Neural progenitor cell (in vitro differentiated cells): ENCODE measurements at places on chromosomes 2 and 18.

GRCh38 chr2:160928854-160929301 lies 231.3 kb upstream of the TANK start:
- DNase-seq = no peak

DNA sequence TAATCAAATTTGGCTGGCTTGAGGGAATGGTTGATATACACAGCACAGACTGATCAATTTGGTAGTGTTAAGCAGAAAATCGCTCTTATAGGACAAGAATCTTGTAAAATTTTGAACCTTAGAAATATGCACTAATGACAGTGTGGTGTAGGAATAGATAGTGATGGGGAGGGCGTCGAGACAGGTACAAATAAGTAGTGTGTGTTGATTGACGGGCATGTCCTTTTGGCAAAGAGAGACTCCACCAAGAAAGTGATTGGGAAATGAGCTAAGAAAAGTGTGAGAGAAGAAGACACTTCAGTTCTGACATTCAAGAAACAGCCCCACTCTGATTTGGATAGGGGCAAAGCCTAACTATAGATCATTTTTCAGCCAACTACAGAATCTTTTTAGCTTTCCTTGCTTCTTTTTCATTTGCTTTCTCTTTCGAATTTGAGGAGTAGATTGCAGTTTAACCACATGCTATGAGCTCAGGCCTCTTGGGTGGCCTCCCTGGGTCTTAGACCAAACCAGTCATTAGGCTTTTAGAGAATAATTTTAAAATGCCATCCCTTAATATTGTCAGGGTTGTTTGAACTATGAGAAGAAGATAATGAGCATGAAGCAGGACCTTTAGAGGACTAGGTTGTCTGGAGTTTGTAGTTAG lies 127.1 kb downstream of the CERS6 start:
- no peak for DNase-seq

DNA sequence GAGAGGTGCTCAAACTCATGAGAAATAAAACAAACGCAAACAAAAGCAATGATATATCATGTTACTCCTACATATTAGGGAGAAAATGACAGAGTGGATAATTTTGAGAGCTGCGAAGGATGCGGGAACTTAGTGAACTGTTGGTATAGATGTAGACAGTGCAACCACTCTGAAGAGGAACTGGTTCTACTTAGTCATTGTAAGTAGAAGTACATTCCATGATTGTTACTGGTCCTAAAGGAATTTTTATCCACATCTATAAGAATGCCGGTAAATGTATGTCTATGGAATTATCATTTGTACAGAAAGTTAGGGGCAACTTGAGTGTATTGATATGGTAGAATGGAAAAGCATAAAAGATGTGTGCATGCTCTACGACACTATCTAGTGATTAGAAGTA lies 1238.4 kb downstream of the LRP1B start:
- no peak for DNase-seq

- no peak for DNase-seq
Measured at GRCh38 chr2:61277756-61278155, 115.8 kb downstream of the C2orf74 start.

DNA sequence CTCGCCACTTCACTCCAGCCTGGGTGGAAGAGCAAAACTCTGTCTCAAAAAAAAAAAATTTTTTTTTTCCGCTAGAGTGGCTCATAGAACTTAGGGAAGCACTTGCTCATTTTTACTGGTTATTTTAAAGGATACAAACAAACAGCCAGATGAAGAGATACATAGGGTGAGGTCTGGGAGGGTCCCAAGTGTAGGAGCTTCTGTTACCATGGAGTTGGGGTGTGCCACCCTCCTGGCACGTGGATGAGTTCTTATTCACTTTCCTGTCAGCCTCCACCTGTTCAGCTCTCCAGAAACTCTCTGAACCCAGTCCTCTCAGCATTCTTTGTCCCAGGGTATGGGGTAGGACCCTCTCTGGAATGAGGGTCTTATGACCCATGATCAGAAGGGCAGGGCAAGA lies 4.9 kb upstream of the MAT2A start:
- DNase-seq = no peak

GRCh38 chr2:70729647-70730046 lies 38.4 kb downstream of the ADD2 start:
- no peak for DNase-seq

DNA sequence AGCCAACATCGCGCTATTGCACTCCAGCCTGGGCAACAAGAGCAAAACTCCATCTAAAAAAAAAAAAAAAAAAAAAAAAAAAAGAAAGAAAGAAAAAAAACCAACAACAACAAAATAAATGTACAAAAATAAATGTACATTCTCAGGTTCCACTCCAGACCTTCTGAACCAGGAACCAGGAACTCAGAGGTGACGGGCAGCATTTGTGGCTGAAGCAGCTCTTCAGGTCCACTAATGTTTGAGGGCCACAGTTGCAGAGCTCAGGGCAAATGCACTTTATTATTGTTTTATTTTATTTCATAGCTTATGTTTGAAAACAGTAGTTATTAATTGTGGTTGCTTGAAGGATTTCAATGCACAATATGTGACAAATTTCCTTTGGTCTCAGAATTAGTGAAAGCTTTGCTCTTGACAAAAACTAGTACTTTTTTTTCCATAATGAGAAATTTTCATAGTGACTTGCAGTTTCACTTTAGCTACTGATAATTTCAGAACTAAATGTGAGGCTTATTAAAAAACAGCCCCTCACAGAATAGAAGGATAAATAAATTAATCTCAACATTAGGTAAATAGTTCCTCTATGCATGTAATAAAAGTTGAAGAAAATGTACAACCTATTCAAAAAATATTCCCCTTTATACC lies 378.4 kb upstream of the SPHKAP start:
- no peak for DNase-seq

GRCh38 chr2:7753777-7754176 lies 836.6 kb downstream of the RNF144A start:
- no peak for DNase-seq

- no peak for DNase-seq
Measured at GRCh38 chr2:15307526-15307925, 253.6 kb downstream of the NBAS start.

- DNase-seq = no peak
Measured at GRCh38 chr18:67776929-67777328, 260.4 kb upstream of the DSEL start.

DNA sequence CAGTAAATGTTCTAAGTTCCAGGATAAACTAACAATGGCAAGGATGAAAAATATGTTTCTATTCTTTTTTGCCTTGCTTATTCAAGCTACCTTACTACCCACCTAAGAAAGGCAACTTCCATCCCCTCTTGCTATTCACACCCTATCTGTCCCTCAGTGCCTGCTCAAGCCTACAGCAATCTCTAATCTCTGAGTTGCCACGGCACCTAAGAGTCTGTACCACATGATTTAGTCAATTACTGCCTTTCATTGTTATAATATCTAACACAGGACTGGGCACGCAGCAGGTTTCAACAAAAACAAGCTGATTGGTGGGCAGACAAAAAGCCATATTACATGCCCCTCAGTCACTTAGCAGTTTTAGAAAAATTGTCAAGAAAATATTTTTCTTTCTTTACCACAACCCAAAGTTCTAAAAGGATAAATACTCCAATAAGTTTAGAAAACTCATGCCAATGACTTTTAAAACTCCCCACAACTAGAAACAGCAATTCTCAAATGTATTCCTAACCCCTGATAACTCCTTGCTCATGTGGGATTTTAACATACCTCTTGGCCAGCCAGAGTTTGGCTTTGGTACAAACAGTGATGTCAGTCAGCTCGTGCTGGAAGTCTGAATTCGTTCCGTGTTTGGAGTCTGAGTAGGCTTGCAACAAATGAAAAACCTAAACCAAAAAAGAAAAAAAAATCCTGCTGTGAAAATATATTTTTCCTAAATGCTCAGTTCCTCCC lies 117.3 kb upstream of the ZFP36L2 start:
- DNase-seq = no peak

DNA sequence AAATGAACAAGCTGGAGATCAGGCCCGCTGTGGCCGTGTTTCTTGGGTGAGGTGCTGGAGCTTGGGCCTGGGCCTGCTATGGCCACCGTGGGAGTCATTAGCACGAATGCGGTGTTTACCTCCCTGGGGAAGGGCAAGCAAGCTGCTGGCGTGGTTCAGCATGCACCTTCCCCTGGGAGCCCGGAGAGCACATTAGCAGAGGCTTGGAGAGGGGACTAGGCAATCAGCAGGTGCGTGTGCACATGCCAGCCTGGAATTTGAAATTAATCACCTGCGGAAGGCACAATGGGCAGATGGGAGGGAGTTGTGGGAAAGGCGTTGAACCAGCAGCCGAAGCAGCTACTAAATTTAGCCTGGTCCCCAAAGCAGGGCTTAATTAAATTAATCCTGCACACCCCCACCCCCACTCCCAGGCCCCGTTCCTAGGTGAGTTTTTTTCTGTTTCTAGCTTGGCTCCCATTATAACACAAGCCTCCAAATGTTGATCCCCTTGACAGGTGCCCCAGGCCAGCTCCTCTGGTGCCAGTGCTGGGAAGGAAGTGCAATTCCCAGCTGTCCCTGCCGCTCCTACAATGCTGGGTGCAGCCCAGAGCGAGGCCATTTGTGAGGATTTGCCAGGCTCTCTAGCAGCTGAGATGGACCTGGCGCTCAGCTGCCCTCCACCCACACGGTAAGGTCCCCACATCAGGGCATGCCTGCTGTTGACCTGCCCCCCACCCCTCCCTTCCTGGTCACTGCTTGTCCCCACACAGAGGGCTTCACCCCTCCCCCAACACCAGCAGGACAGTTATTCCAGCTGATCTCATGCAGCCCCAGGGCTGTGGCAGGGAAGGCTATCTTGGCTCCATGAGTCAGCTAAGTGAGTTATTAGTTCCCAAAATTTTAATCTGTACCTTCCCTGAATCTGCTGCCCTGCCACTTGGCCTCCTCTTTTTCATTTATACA lies 115.0 kb downstream of the ZBTB7C start:
- DNase-seq = no peak

GRCh38 chr18:32769586-32770053 lies 3.2 kb downstream of the KLHL14 start:
- DNase-seq = peak; percentile 67

GRCh38 chr2:110993557-110994231 lies 127.0 kb upstream of the BCL2L11 start:
- no peak for DNase-seq

GRCh38 chr18:48902023-48902855 lies 48.5 kb downstream of the SMAD7 start:
- no peak for DNase-seq

DNA sequence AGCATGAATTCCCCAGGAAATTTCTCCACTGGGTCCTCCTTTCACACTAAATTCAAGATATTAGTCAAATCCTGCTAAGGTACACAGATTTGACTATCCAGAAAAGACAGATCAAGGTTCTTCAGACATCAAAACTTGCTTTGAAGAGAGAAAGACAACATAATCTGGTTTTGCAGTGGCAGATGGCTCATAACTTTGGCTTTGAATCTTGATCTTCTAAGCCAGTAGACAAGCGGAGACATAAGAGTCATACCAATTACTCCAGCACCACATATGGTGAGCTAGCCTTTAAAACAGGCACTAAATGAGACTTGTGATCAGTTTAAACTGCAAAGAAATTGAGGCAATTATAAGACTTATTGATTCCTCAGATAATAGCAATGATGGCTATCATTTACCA lies 29.3 kb downstream of the PDE11A start:
- no peak for DNase-seq

GRCh38 chr2:165863810-165864261 lies 69.8 kb upstream of the GALNT3 start:
- peak; percentile 40 for DNase-seq

- DNase-seq = no peak
Measured at GRCh38 chr18:73119574-73119973, 251.8 kb upstream of the NETO1 start.

GRCh38 chr2:128645631-128646030 lies 327.0 kb upstream of the HS6ST1 start:
- DNase-seq = no peak

DNA sequence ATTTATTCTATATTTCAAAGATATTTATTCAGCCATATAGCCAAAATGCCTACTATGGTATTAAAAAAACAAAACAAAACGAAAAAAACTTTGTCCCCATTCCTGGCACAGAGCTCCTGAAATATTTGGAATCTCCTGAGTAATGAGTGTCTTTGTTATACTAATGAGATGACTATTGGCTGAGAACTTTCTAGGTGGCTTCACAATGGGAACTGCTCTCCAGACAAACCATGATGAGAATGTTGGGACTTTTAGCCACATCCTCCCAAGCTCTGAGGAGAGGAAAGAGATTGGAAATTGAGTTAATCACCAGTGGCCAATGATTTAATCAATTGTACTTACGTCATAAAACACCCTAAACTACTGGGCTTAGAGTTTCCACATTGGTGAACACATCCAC lies 631.8 kb upstream of the SETBP1 start:
- DNase-seq = no peak

GRCh38 chr2:117933884-117934354 lies 80.0 kb downstream of the CCDC93 start:
- no peak for DNase-seq

- no peak for DNase-seq
Measured at GRCh38 chr2:128405467-128405900, 86.8 kb upstream of the HS6ST1 start.

GRCh38 chr2:201396595-201396994 lies 39.5 kb upstream of the FLACC1 start:
- DNase-seq = no peak

GRCh38 chr2:45190481-45190942 lies 181.3 kb upstream of the SIX2 start:
- DNase-seq = no peak

- DNase-seq = peak; percentile 57
Measured at GRCh38 chr2:42196403-42197267, 27.5 kb downstream of the EML4 start.

DNA sequence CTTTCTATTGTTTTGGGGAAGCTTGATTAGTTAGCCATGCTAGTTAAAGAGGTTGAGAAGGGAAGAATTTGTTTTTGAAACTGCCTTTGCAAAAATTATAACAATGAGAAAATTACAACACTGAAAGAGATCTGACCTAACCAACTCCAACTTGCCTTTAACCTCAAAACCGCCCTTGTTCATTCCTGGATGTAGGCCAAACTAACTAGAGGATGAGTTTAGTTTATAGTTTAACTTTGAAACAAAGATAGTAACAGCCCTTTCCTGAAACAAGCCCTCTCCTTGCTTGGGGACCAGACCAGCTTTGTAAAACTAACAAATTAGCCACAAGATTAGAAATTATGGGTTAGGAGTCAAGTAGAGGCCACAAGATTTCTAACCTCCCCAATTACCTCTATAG lies 713.9 kb downstream of the CPS1 start:
- DNase-seq = no peak

DNA sequence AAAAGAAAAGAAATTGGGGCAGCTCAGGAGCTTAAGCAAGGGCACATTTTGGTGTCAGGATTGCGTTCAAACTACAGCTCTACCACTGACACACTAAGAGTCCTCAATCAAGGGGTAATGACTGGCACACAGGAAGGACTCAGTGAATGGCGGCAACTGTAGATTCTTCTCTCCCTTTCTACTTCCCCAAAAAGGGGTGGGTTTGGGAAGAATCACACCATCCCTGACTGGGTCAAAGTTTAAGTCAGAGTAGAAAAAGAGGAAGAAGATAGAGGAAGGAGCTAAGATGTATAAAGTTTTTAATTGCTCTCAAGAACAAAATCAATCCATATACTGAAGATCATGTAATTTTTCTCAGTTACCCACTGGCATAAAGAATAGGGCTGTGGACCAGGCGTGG lies 2.6 kb downstream of the NLRC4 start:
- DNase-seq = no peak

- no peak for DNase-seq
Measured at GRCh38 chr2:188902901-188903491, 71.2 kb upstream of the COL3A1 start.

- DNase-seq = no peak
Measured at GRCh38 chr2:68340226-68341061, 20.7 kb upstream of the CNRIP1 start.
